ENCODE measurements at places on chromosomes 2 and 18. TPM values are rescaled to one million over a fixed set of nuclear protein-coding genes. Genes with fewer than 3 reads are reported as not detected.

GRCh38 chr2:110748489-110748867, 16.1 kb downstream of the ACOXL start:
- DNase-seq: peak; percentile 11

DNA sequence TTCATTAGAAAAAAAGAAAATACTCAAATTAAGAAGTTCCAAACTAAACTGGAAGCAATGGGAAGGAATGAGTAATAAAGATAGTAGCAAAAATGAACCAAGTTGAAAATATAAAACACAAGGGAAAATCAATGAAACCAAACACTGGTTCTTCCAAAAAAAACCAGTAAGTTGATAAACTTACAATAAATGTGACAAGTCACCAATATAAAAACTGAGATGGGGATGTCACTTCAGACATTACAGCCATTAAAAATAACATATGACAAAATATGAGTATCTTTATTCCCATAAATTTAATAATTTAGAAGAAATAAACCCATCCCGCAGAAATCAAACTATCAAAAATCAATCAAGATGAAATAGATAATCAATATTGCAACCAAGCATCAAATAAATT, 633.9 kb upstream of the RAB6C start:
- no peak for DNase-seq

The NAT8 gene
- polyA plus RNA-seq: not detected

The GCG gene
- not detected for polyA plus RNA-seq

GRCh38 chr2:727071-727470, 49.9 kb upstream of the TMEM18 start:
- DNase-seq: no peak

The TRIM43 gene
- polyA plus RNA-seq: not detected

The APCDD1 gene
- polyA plus RNA-seq: 2.2 TPM

DNA sequence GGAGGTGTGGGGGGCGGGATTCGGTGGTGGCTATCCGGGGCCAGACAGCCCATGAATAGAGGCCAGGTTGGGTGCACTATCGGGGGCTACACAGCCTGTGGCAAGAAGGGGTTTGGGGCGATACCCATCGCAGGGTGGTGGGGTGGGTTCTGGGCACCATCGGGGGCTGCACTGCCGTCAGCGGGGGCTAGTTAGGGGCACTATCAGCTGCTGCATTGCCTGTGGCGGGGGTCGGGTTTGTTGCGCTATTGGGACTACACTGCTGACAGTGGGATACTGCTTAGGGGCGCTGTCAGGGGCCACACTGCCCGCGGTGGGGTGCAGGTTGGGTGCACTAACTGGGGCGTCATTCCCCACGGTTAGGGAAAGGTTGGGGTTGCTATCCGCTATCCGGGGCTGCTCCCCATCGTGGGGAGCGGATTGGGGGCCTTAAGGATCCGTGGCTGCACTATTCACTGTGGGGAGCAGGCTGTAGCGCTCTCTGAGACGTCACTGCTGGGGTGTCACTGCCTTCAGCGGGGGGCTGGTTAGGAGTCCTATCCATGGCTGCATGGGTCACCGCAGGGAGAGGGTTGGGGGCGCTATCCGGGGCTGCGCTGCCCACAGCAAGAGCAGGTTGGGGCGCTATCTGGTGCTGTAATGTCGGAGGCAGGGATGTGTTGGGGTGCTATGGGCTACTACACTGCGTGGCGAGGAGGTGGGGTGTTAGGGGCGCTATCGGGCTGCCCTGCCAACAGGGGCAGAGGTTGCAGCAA, 76.5 kb upstream of the SLC35G4 start:
- DNase-seq: no peak

GRCh38 chr2:162226836-162227235, 16.4 kb downstream of the FAP start:
- DNase-seq: peak; percentile 50

DNA sequence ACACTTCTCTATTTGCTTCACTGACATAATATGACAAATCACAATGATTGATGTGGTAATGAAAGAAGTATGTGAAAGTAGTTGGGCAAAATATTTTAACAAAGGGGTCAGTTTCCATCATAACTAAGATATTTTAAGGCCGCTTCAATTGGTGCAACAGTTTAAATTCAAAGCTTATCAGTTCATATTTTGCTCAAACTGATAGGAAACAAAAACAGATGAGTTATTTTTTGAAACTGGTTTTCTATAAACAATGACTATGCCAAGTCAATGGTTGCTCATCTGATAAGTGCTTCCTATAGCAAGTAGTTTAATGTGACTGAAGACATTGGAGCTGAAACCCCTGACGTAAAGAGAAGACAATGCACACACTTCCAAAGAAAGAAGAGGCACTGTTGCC, 1290.7 kb downstream of the SUCLG1 start:
- no peak for DNase-seq

DNA sequence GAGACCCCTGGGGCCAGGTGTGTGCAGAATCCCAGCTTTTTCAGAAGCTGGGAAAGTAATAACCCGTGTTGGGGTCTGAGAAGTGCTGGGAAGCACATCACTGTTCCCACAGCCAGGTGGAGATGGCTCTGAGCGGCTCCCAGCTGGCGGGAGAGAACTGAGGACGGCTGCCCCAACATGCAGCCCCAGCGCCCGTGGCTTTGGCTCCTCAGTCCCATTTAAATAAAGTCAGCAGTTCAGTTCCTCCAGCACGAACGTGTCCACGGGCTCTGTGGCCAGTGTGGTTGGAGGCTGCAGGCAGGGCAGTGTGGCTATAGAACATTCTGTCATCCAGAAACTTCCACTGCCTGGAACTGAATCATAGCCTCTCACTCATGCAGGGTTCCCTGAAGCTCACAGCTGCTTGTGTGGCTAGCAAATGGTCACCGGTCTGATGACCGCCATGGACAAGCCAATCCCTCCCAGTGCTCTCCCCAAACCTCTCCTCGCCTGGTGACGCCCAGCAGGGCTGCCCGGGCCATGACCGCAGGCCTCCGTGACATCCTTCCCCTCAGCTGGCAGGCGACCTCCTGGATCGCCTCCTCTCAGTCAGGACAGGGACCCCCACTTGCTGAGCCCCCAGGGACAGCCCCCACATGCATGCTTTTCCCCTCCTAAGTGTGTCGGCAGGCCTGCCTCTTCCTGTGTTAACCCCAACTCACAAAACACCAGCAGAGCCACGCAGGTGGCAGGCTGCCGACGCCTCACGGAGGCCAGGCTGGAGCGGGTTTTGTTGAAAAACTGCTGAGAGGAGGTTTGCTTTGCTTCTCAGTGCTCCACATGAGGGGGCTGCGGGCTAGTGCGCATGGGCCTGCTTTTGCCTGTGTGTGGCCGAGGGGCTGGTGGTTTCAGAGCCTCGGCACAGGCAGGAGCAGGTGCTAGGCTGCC, 1.3 kb downstream of the RTP5 start:
- DNase-seq: no peak

GRCh38 chr2:62435720-62436119, 70.3 kb downstream of the TMEM17 start:
- DNase-seq: no peak

GRCh38 chr2:203586696-203587095, 51.6 kb upstream of the RAPH1 start:
- peak; percentile 61 for DNase-seq

The ANO7 gene
- 3.4 TPM for polyA plus RNA-seq

- peak; percentile 47 for DNase-seq
These were observed 5.4 kb downstream of the ARHGAP28 start for GRCh38 chr18:6734726-6735430.

The CCDC74A gene
- polyA plus RNA-seq: 13.5 TPM

DNA sequence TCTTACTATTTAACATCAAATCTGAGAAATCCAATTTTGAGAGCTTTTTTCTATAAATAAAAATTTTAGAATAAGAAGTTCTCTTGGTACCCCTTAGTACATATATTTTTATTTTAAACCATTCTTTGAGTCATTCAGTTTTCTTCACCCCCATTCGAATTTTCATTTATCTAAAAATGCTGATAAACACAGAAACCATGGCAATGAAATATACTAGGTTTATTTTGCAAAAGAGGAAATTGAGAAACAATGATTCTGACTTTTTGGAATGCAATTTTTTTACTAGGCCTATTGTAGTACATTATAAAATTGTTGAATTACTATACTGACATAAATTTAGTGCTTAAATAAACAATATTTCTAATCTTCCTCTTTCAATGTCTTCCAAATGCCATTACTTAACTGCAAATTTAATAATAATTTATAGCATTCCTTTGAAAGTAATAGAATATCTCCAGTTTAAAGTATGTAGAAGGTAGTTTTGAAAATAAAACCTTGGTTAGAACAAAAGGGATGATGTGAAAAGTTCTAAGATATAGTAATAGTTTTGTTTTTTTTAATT, 46.3 kb downstream of the TANK start:
- no peak for DNase-seq

The FOXD4L1 gene
- polyA plus RNA-seq: not detected

GRCh38 chr2:209973328-209973727, 29.1 kb upstream of the RPE start:
- DNase-seq: no peak

- DNase-seq: no peak
These were observed 2100.7 kb upstream of the PIK3C3 start for GRCh38 chr18:39854291-39854690.

DNA sequence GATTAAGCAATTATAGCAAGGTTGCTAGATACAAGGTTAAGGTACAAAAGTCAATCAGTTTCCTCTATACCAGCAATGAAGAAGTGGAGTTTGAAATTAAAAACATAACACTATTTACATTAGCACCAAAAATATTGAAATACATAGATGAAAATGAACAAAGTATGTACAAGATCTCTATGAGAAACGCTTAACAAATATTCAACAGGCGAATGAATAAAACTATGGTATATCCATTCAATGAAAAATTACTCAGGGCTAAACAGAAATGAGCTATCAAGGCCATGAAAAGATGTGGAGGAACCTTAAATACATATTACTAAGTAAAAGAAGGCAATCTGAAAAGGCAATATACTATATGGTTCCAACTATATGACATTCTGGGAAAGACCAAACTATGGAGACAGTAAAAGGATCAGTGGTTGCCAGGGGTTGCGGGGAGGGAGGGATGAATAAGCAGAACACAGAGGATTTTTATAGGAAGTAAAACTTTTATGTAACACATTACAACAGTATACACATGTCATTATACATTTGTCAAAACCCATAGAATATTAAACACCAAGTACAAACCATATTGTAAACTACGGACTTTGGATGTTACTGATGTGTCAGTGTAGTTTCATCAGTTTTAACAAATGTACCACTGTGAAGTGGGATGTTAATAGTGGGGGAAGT, 62.1 kb downstream of the RMDN2 start:
- no peak for DNase-seq

All from IMR-90 (cell line).